Thoracic aorta (tissue), 2 donors: ENCODE measurements at places on chromosomes 6 and 20.

DNA sequence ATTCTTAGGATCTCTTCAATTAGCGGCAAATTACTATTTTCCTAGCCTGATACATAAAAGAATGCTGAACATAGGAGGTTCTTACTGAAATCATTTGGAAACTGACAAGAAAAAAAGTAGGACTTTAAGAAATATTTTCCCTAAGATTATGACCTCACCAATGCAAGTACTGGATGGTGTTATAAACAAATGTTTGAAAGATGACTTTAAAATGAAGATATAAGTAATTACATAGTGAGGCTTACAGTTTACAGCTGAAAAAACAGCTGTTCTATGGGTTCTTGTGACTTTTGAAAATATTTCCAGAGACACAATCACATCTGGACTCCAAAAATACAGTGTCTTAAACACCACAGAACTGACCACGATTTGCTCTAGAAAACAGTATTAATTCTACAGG lies 64.9 kb downstream of the ADAT2 start:
- DNase-seq: no peak

GRCh38 chr6:145315982-145316600 lies 419.2 kb downstream of the EPM2A start:
- no peak for DNase-seq

GRCh38 chr6:20554326-20554725 lies 20.1 kb downstream of the CDKAL1 start:
- no peak for DNase-seq

GRCh38 chr20:42688576-42688975 lies 501.1 kb downstream of the PTPRT start:
- no peak for DNase-seq

- DNase-seq: no peak
These were observed 1.5 kb upstream of the GMEB2 start for GRCh38 chr20:63628246-63628975.

- DNase-seq: peak; percentile 54
These were observed 44.3 kb downstream of the TPD52L1 start for GRCh38 chr6:125197795-125198269.

DNA sequence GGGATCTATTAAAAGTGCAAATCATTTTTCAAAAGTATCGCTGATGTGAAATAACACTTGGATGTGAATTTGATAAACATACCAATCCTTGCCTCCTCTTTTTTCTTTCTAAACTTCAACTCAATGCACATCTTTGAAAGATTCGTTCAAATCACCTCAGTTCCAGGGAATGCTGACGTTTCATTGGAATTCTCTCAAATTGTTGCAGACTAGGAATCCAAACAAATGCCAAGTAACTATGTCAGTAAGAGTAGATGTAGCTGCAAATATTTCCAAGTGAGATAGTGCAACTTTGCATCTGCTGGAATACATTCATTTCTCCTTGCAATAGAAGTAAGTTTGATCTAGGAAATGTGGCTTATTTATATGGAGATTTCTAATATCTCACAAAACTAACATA lies 220.7 kb downstream of the FUT9 start:
- no peak for DNase-seq

DNA sequence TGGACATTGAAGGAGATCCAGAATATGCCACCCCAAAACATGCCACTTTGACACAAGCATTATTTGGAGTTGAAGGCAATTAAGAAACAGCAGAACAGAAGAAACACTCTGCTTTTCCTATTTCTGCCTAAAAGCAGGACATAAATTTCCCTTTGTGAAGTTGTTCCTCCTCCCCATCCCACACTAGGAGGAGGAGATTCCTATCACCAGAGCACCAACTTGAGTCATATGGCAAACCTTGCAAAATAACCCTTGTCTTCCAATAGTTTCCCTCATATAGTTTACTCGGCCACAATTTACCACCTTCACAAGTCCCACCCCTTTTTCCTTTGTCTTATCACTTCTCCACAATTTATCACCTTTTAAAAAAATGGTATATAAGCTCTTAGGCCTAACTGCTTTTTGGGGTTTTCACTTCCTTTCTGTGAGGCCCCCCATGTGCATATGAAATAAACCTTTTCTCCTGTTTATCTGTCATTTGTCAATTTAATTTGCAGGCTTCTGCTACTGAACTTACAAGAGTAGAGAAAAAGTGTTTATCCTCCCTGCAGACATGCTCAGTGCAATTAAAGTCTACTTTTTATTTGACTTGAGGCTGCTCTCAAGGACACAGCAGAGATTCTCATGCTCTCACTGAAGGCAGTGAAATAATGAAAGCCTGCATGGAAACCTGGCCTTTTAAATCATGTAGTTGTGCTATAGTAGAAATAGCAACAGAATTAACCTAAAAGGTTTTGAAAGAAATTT lies 2.8 kb upstream of the RAB23 start:
- DNase-seq: no peak

- DNase-seq: no peak
These were observed 484.9 kb downstream of the COL12A1 start for GRCh38 chr6:74720923-74721322.

GRCh38 chr6:106629859-106630163 lies 433 bp downstream of the QRSL1 start:
- no peak for DNase-seq
